ENCODE measurements at places on chromosomes 16 and 17.

DNA sequence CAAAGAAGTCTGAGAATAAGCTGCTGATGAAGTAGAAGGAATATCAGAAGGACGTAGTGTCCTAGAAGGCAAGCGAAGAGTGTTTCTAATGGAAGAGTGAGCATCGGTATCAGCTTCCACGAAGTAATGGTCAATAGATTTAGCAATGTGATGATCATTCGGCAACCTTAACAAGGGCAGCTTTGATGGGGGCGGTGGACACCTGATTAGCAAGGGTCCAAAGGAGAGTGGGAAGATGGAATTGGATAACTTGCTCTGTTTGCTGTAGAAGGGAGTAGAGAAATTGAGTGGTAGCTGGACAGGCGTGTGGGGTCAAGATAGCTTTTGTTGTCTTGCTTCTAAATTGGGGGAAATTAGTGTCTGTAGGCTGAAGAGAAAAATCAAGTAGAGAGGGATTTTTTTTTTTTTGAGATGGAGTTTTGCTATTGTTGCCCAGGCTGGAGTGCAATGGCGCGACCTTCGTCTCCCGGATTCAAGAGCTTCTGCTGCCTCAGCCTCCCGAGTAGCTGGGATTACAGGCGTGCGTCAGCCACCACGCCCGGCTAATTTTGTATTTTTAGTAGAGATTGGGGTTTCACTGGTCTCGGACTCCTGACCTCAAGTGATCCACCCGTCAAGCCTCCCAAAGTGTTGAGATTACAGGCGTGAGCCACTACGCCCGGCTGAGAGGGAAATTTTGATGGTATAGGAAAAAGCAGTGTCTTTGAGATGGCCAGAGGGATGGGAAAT lies 13.9 kb upstream of the HES7 start:
- DNase-seq, result no peak

- no peak for DNase-seq
These were observed at the start of gene RHBDL1 for GRCh38 chr16:674968-675883. Gene RHBDL1, plus strand, starts transcription at chr16:675671. Its CDS starts 120 bp downstream, at chr16:675791.

DNA sequence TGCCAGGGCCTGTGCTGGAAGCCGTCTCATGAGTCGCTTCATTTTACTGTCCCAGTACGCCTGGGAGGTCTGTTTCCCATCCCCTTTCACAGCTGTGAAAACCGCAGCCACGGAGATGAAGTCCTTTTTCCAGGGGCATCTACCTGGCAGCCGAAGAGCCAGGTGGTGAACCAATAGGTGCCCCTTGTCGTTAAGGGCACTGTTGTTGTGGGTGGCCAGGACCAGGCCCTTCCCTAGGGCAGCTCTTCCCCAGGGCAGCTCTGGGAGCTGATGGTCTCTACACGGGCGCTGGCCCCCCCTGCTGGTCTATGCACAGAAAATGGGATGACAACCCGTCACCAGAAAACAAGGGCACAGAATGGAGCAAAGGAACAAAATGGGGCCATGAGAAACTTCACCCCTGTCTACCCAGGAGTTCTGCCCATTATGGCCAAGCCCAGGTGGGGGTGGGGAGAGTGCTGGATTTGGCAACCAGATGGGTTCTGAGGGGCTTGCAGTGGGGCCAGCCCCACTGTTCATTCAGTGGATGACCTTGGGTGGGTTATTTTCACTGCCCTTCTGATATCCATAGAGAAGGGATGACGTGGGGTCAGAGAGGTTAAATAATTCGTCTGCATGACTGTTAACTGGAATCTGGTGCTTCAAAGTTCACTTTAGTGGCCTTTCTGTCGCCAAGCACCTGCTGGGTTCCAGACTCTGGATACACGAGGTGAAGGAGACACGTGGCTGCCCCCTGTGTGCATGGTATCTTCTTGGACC lies 11.5 kb downstream of the RMI2 start:
- DNase-seq, result no peak

- DNase-seq, result no peak
These were observed 60.4 kb upstream of the MMP2 start for GRCh38 chr16:55418586-55418985.

- no peak for DNase-seq
These were observed 81.7 kb downstream of the LMF1 start for GRCh38 chr16:888901-889570.

- DNase-seq, result no peak
These were observed 686 bp upstream of the MIEF2 start for GRCh38 chr17:18259621-18260331.

- no peak for DNase-seq
These were observed 20.1 kb downstream of the WSCD1 start for GRCh38 chr17:6090253-6090652.

GRCh38 chr17:78307887-78308638 lies 51.8 kb downstream of the SOCS3 start:
- DNase-seq, result no peak

GRCh38 chr17:62627904-62628633 lies 599 bp downstream of the MRC2 start:
- DNase-seq, result peak; percentile 38

DNA sequence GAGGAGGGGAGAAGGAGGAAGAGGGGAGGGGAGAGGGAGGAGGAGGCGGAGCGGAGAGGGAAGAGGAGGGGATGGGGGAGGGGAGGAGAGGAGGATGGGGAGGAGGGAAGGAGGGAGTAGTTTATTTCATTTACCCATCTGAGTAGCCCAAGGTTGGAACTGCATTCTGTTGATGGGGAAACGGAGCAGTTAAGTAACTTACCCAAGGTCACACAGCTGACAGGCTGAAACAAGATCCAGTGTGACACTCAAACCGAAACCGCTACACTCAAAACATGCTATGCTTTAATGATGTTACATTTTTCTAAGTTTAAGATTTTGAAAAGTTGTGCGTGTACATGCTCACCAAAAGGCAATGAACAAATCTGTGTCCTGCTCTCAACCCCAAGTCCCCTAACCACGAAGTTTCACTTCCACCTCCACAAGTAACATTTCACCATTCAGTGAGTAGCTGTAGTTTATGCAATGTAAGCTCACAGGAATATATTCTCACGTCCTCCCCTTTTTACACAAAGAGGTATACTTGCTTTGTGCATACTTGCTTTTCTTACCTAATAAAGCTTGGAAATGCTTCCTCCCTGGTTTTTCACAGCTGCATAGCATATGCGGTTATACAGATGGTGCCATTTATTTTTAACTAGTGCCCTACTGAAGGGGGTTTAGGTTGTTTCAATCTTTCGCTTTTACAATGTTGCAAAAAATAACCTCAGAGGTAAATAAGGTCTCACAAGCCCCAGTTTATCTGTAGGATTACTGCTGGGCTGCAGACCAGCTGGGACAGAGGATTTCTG lies 275.3 kb downstream of the PARN start:
- no peak for DNase-seq

DNA sequence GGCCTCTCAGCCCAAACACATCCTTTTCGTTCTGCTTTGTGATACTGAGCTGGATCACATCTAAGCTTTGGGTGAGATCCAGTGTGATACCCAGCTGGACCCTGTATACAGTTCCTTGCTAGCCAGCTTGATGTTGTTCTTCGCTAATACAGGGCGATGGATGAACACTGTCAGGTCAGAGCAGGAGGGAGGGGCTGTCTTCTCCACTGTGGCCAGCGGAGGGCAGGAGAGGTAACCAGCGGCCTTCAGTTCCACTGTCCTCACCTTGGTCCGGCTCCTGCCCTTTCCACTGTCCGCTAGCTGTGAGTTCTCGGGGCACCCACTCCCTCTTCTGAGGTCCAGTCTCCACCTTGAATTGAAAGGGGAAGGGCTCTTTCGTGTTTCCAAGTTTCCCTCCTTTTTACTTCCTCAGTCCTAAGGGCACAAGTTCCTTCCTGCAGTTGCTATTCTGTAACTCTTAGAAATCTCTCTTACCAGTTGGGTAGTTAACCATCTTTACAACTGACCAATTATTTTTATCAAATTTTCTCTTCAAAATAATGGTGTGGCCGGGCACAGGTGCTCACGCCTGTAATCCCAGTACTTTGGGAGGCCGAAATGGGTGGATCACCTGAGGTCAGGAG lies 3.0 kb upstream of the ZNF213 start:
- DNase-seq, result no peak

- no peak for DNase-seq
These were observed 19.9 kb upstream of the ATP2C2 start for GRCh38 chr16:84348386-84348888.

- DNase-seq, result no peak
These were observed 56.0 kb upstream of the ENPP7 start for GRCh38 chr17:79674506-79675412.

DNA sequence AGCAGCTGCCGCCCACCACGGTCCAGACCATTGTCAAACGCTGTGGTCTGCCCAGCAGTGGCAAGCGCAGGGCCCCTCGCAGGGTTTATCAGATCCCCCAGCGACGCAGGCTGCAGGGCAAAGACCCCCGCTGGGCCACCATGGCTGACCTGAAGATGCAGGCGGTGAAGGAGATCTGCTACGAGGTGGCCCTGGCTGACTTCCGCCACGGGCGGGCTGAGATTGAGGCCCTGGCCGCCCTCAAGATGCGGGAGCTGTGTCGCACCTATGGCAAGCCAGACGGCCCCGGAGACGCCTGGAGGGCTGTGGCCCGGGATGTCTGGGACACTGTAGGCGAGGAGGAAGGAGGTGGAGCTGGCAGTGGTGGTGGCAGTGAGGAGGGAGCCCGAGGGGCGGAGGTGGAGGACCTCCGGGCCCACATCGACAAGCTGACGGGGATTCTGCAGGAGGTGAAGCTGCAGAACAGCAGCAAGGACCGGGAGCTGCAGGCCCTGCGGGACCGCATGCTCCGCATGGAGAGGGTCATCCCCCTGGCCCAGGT lies 13.0 kb downstream of the SLC52A1 start:
- no peak for DNase-seq

GRCh38 chr17:63354256-63354655 lies 91.8 kb downstream of the CYB561 start:
- DNase-seq, result no peak

DNA sequence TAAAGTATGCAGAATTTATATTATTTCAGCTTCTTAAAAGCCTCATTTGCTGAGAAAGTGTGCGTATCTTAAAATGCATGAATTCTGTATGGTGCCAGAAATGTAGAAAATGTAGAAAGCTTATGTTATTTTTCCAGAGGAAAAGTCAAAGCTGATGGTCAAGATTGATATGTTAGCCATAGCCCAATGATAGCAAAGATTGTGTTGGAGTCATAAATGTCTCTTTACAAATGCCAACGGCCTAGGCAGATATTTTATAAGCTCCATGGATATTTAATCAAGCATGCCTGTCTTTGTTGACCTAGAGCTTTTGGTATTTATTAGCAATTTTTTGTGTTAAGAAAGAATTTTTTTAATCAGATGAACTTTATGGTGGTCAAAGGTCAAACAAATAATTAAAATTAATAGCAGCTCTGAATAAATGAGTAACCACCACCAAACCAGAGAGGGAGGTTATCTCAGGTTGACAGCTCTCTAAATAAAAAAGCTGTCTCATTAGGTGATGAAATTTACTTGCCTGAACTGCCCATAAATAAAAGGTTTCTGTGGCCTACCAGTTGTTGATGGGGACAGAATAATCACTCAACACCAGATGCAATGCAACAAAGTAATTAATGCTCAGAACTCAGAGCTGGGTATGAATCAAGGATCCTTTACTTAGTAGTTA lies 28.5 kb downstream of the CLEC3A start:
- no peak for DNase-seq

- DNase-seq, result no peak
These were observed 21.1 kb downstream of the PRMT7 start for GRCh38 chr16:68331879-68332410.

DNA sequence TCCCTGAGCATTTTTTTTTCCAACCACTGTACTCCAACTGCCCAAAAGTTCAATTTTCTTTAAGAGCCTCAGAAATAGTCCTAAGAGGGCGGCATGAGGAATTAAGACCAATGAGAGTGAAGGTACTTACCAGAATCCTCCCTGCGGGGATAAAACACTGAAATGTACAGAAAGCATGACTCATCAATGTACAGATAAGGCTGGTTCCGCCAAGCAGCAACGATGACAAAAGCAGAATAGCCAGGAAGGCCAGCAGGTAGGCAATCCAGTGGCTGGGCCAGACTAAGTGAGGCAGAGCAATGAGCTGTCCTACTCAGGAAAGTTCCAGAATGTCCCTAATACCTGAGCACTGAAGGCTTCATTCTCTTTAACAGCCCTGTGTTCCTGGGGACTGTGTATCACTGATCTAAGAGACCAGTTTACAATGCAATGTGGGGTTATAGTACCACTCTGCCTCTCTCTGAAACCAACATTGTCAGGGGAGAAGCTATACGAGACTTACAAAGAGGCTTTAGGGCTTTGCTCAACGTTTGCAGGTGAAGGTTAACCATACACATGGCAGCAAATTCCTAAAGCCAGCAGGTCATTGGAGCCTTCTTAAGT lies 11.0 kb upstream of the GPR139 start:
- no peak for DNase-seq

DNA sequence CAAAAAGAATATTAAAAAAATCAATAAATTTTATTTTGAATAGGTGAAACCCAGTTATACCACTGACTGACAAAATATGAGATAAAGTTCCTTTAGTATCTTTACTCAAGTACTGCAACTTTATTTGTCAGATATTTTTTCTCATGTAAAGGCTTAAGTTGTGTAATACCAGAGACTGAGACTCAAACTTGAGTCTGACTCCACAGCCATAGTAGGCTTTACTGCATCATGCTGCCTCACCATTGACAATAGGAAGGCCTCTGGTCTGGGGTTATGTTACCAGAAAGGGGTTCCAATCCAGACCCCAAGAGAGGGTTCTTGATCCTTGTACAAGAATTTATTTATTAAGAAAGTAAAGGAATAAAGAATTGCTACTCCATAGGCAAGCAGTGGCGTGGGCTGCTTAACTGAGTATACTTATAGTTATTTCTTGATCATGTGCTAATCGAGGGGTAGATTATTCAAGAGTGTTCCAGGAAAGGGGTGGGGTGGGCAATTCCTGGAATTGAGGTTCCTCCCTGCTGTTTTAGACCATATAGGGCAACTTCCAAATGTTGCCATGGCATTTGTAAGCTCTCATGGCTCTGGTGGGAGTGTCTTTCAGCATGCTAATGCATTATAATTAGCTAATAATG lies 187.4 kb upstream of the WSB1 start:
- no peak for DNase-seq

GRCh38 chr16:83706394-83706793 lies 101.4 kb upstream of the HSBP1 start:
- DNase-seq, result no peak

DNA sequence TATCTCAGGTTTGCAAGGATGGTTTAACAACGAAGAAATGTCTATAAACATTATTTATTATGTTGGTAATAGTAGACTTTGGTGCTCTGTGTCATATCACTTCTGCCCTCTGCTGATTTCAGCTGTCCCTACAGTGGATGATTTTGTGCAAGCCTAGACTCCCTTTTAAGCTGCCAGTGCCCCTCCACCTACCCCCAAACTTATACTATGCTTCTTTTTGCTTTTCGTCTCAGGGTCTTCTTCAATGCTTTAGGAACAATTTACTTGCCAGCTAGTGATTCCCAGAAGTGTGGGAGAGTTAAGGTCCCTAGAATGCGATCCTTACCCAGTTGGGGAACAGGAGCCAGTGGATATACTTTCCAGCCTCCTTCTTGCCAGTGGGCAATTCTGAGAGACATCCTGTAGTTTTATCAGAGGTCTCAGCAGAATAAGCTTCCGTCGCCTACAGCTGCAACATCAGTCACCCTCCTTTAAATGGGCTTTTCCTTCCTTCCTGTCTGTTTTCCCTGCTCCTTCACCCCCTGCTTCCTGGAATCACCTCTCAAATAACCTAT lies 4.1 kb downstream of the ICAM2 start:
- DNase-seq, result no peak

Data from stimulated activated CD8-positive, alpha-beta memory T cell treated with anti-CD3 and anti-CD28 coated beads, Interleukin-15, amount 100 ng/mL, for 4 hours (primary cell).